ENCODE measurements at places on chromosomes 6 and 20. TPM values are rescaled to one million over a fixed set of nuclear protein-coding genes. Genes with fewer than 3 reads are reported as not detected.

OPN5 gene
- total RNA-seq, result not detected

SLC17A4 gene
- total RNA-seq, result not detected

FRK gene
- 2.5 TPM for total RNA-seq

GRCh38 chr6:14055541-14055940 is 62.0 kb upstream of the CD83 start:
- DNase-seq, result no peak

GRCh38 chr6:110735666-110736065 is 79.6 kb downstream of the CDK19 start:
- DNase-seq, result no peak

POPDC3 gene
- 29.2 TPM for total RNA-seq

DNA sequence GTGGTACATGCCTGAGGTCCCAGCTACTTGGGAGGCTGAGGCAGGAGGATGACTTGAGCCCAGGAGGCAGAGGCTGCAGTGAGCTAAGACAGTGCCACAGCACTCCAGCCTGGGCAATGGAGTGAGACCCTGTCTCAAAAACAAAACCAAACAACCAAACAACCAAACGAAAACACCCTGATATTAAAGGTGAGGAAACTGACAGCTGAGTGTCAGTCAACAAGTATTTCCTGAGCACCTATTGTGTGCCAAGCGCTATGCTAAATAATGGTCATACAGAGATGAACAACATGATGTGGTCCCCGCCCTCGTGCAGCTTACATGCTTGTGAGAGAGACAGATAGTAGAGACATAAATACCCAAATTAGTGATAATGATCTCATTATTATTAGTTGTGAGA is 1.9 kb upstream of the TULP1 start:
- DNase-seq, result no peak

- no peak for DNase-seq
Observed at GRCh38 chr20:51010932-51011331, 12.0 kb downstream of the KCNG1 start.

- DNase-seq, result no peak
Observed at GRCh38 chr6:35804996-35805736, at the start of gene LHFPL5. Gene LHFPL5 (plus strand): TSS chr6:35805352. CDS start chr6:35805671, 319 bp downstream.

IL20RA gene
- total RNA-seq, result not detected

SLC35D3 gene
- total RNA-seq, result not detected

GRCh38 chr20:62238569-62239277 is 402 bp downstream of the OSBPL2 start:
- no peak for DNase-seq

DNA sequence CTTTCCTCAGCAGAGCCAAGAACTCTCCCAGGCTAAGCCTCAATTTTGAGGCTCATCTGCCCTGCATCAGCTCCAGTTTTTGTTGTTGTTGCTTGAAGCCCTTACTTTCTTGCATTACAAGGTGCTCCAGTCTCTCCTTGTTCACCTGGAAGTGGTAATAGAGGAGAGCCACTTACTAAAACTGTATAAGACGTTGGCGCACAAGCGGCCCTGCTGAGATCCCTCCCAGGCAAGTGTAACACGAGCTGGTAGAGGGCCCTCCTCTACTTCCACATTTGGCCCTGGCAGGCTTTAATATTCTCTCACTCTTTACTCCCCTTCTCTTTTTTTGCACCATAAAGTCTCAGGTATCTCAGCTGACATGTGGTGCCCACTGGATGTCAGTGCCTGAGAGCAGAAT is 19.5 kb downstream of the GCM2 start:
- no peak for DNase-seq

GRCh38 chr6:1065986-1066385 is 245.9 kb upstream of the FOXQ1 start:
- no peak for DNase-seq

Data from Panc1 (cell line).